ENCODE measurements at places on chromosomes 7 and 10.

DNA sequence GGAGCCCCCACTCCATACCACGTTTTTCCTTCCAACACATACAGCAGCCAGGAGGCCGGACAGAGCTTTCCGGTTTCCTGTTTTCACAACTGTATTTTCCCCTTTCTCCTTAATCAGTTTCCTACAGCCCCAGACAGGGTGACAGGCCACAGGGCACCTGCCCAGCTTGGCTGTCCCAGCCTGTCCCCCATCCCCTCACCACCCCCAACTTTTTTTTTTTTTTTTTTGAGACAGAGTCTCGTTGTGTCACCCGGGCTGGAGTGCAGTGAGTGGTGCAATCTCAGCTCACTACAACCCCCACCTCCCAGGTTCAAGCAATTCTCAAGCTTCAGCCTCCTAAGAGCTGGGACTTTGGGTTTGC is 10.3 kb upstream of the HSPB1 start:
- no peak for DNase-seq

- DNase-seq = no peak
Observed at GRCh38 chr7:112833082-112833481, 42.9 kb upstream of the TMEM168 start.

GRCh38 chr7:83548250-83548649 is 100.7 kb downstream of the SEMA3E start:
- DNase-seq = no peak

DNA sequence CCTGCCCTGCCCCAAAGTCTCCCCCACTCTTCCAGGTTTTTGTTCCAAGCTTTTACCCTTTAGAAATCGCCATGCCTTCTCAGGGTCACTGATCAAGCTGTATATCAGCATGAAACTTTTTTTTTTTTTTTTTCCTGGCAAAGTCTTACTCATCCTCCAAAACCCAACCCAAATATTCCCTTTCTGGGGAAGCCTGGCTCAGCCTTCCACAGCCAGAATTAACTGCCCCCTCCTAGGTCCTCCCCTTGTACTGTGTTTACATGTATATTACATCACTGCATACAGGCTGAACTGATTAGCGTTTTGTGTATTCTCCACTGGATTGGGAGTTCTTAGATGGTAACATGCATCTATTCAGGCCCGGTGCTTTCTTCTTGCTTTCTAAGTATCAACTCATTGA is 4.6 kb upstream of the NOBOX start:
- no peak for DNase-seq

DNA sequence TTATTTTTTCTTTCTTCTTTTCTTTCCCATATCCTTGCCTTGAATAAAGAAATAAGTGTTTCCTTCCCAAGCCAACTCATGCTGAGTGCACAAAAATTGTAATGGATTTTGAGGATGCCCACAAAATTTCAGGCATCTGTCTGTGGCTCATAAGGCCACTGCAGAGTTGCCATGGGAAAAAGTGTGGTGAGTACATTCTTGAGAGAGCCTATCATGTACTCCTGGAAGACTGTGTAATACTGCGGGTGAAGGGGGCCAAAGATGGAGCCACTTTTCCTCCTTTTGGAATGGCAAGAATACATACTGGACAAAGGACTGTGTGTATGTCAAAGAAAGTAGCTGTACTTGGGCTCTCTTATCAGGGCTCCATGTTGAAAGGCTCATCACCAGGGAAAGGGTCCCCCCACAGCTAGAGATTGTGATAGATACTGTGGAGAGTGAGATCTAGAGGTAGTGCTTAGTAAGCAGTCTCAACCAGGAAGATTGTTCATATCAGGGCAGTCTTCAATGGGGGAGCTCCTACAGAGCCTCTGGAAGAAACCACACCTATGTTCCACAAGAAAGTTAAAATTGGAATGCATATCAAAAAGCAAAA is 341.6 kb upstream of the KCND2 start:
- no peak for DNase-seq

DNA sequence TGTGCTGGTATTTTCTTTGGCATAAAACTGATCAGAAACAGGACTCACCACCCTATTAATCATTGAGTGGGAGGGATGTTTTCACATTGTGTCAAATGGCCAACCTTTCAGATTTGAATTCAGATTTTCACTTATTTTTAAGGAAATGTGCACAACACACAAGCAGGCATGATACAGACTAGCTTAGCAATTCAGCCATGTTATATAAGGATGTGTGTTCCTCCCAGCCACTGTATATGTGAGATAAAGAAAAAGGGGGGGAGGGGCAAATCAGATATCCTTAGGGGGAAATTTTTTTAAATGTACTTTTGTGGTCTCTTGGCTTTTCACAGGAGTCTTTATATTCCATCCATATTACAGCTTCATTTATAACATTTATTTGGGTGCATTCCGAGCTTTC is 3.1 kb downstream of the GAD2 start:
- no peak for DNase-seq

GRCh38 chr10:35268323-35268722 is 68.0 kb upstream of the CCNY start:
- no peak for DNase-seq

GRCh38 chr7:112001091-112001826 is 204.9 kb downstream of the DOCK4 start:
- no peak for DNase-seq

GRCh38 chr7:90797596-90797995 is 201.5 kb downstream of the CDK14 start:
- DNase-seq = no peak

GRCh38 chr10:14379556-14380280 is 49.0 kb upstream of the FRMD4A start:
- no peak for DNase-seq

GRCh38 chr10:121137533-121137932 is 286.4 kb downstream of the WDR11 start:
- no peak for DNase-seq

DNA sequence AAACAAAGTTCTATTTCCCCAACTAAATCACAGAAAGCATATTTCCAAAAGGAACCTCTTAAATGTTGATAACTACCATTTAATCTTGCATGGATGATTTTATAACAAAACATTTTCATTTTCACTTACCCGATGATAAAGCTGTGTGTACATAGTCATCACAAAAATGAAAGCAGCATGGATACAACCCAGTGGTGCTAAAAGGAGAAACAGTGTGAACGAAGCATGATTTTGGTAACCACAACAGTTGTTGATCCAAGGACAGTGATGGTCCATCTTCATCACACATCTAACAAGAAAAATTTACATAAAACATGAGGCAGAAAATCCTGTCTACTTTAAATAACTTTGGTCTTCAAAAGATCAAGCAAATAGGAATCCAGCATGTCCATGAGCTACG is 4.7 kb downstream of the ZDHHC6 start:
- DNase-seq = no peak

- no peak for DNase-seq
Observed at GRCh38 chr10:84551437-84552120, 223.2 kb downstream of the CCSER2 start.

- no peak for DNase-seq
Observed at GRCh38 chr10:4006858-4007257, 221.8 kb upstream of the KLF6 start.

- no peak for DNase-seq
Observed at GRCh38 chr7:101864039-101864438, 46.6 kb downstream of the CUX1 start.

DNA sequence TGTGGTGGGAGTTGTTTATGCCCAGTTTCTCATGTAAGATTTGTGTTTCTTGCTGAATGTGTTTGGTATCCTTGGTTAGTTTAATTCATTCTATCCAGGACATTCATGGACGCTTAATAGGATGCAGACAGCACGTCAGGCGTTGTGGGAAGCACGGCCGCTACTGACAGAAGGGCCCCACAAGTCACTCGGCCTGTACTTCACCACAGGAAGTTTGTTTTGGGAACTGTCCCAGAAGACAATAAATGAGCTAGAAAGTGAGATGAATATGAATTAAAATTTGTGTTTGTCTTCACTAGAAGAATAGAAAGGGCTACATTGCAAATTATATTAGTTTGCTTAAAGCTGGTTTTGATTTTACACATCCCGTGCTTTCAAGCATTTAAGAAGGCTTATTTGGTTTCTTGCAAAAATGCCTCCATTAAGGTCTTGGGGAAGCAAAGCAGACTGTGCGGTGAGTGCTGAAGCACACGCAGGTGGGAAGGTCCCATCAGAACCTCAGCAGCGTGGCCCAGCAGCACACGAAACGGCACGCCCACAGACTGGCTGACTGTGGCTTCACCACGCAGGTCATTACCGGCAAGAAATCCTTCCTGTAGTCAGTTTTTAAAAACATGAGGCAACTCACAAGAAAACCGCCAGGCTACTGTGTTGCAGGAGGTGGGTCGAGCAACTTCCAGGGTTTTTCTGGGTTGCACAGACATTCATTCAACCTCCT is 74.1 kb downstream of the VIPR2 start:
- DNase-seq = no peak

GRCh38 chr7:30254717-30255063 is 29.7 kb upstream of the ZNRF2 start:
- no peak for DNase-seq

- DNase-seq = no peak
Observed at GRCh38 chr7:82617156-82617555, 173.6 kb upstream of the CACNA2D1 start.

DNA sequence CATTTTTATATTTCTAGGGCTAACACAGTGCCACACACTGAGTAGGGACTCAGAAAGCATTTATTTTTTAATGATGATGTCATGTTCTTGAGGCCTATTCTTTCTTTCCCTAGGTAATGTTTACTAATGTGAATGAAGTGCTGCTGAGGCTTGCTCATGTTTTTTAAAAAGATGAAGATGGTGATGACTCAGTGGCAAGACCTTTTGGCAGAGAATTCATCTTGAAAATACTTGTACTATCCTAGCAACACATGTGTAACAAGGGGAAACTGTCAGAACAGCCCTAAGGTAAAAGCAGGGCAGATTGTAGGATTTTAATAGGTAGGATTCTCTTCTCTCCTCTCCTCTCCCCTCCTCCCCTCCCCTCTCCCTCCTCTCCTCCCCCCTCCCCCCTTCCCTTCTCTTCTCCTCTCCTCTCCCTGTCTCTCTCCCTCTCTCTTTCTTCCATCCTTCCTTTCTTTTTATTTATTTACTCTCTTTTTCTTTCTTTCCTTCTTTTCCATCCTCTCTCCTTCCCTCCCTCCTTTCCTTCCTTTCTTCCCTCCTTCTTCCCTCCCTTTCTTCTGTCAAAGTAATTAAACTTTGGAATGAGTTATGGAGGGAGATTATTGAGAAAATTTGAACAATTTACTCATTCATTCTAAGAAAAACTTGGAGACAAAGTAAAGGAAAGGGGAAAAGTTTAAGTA is 75.3 kb downstream of the ZNF92 start:
- DNase-seq = no peak

DNA sequence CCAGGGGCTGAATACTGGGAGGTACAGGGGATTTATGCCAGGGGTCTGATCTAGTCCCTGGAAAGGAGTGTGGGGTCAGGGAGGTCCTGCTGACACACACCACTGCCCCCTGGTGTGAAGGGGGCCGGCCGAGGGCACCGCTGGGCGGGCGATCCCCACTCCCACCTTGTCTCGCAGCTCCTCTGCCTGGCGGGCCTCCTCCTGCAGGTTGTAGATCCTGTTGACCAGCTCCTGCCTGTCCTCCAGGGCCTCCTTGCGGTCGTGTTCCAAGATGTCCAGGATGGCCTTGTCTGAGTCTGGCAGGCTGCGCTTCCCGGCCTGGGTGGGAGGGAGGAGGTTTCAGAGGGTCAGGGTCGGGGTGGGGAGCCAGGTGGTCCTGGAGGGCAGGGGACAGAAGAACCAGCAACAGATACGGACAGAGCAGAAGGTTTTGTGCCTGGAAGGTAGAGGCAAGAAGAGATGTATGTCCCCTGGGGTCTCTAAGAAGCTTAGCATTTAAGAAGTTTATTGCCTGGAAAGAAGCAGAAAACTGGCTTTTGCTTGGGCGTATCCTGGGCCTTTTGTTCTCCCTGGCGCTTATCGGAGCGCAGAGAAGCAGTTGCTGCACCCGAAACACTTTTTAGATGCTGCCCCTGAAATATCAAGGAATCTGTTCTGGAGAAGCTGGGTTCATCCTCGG is 94.5 kb upstream of the GNA12 start:
- no peak for DNase-seq

DNA sequence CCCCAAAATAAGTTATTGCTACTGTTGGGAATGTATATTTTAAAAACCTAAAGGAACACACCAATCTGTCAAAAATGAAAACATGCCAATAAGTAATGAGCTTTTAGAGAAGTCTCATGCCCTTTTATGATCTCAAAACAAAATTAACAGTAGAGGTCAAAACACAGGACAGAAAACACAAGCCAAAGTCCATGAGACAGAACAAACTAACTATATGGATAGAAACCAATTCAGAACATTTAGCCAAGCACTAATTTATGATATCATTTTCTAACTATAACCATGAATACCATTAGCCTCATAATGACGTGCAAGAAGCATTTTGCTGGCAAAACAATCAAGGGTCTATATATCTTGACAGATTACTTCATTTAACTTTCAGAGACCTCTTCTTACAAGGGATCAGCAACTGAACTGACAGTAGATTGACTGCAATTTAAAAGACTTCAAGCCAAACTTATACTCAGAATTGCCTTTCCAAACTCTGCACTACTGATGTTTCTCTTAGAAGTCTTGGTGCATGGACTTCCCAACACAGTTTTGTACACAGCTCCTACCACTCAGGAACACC is 200.9 kb downstream of the DOCK4 start:
- DNase-seq = no peak

- no peak for DNase-seq
Observed at GRCh38 chr10:64115908-64116643, 594.9 kb downstream of the REEP3 start.

- DNase-seq = no peak
Observed at GRCh38 chr10:94066411-94066810, 72.7 kb downstream of the PLCE1 start.

- no peak for DNase-seq
Observed at GRCh38 chr7:20030915-20031362, 186.2 kb downstream of the MACC1 start.

- DNase-seq = no peak
Observed at GRCh38 chr7:1260244-1260635, 27.6 kb downstream of the UNCX start.

- DNase-seq = no peak
Observed at GRCh38 chr10:75400771-75401568, 594 bp downstream of the ZNF503 start.

GRCh38 chr10:13587391-13587790 is 626 bp downstream of the PRPF18 start:
- DNase-seq = no peak

Measured in stimulated activated CD4-positive, alpha-beta T cell treated with anti-CD3 and anti-CD28 coated beads, Interleukin-1b, Interleukin-23, amount 100 ng/mL, for 1 hour (primary cell).